ENCODE measurements at places on chromosomes 3 and 15. TPM values are rescaled to one million over a fixed set of nuclear protein-coding genes. Genes with fewer than 3 reads are reported as not detected.

The ZCWPW2 gene
- total RNA-seq = 0.65 TPM

The CIDEC gene
- total RNA-seq = not detected

The IQCF5 gene
- total RNA-seq = not detected

The KIF7 gene
- total RNA-seq = 15.7 TPM

The GOLGA6B gene
- not detected for total RNA-seq

The TXNRD3 gene
- 13.7 TPM for total RNA-seq

The SENP8 gene
- 2.3 TPM for total RNA-seq

The STRA6 gene
- total RNA-seq = 1.1 TPM

The PDHB gene
- 65.8 TPM for total RNA-seq

The STARD5 gene
- total RNA-seq = 8.1 TPM

The PYGO1 gene
- total RNA-seq = 15.9 TPM

The GCSAM gene
- total RNA-seq = not detected

The PRSS50 gene
- not detected for total RNA-seq

The KLHL40 gene
- not detected for total RNA-seq

The LRRIQ4 gene
- 0.16 TPM for total RNA-seq

The EBLN2 gene
- 5.2 TPM for total RNA-seq

The ZNF662 gene
- total RNA-seq = 6.7 TPM

The LXN gene
- total RNA-seq = 13.6 TPM

The CNOT10 gene
- 25.8 TPM for total RNA-seq

The SKOR1 gene
- 0.49 TPM for total RNA-seq

The NR2F2 gene
- 3.5 TPM for total RNA-seq

The ARHGEF26 gene
- total RNA-seq = 1.3 TPM

The DNAJA4 gene
- 3.9 TPM for total RNA-seq

The DUOXA2 gene
- total RNA-seq = not detected

The ARPIN gene
- 18.0 TPM for total RNA-seq

The IL5RA gene
- not detected for total RNA-seq

The RBSN gene
- 39.9 TPM for total RNA-seq

Data from hair follicle dermal papilla cell (primary cell).